ENCODE measurements at places on chromosomes 16 and 17.

GRCh38 chr17:73188011-73188410 is 4.8 kb upstream of the COG1 start:
- DNase-seq = no peak

GRCh38 chr16:1208239-1208830 is 16.7 kb downstream of the TPSG1 start:
- no peak for DNase-seq

GRCh38 chr17:16483021-16483645 is 8.9 kb downstream of the LRRC75A start:
- DNase-seq = no peak

- DNase-seq = no peak
Observed at GRCh38 chr16:78142788-78143187, 43.3 kb downstream of the WWOX start.

DNA sequence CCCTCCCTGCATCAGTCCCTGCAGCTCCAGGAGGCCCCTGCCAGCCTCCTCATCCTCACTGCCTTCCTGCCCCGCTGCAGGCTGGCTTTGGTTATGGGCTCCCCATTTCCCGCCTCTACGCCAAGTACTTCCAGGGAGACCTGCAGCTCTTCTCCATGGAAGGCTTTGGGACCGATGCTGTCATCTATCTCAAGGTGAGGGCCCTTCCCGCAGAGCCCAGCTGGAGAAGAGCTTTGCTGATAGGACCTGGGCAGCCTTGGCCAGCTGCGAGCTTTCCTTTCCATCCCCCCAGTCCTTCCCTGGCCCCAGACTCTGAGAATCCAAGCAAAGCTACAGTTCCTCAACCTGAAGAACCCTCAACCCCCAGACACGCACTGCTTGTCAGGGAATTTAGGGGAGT is 14.1 kb downstream of the PDK2 start:
- no peak for DNase-seq

- DNase-seq = no peak
Observed at GRCh38 chr16:81975637-81976036, 35.6 kb downstream of the SDR42E1 start.

- DNase-seq = no peak
Observed at GRCh38 chr17:8831234-8831849, 32.2 kb upstream of the MFSD6L start.

GRCh38 chr17:61487989-61488595 is 35.9 kb downstream of the TBX4 start:
- DNase-seq = no peak

GRCh38 chr17:33302394-33302793 is 9.3 kb upstream of the ASIC2 start:
- no peak for DNase-seq

DNA sequence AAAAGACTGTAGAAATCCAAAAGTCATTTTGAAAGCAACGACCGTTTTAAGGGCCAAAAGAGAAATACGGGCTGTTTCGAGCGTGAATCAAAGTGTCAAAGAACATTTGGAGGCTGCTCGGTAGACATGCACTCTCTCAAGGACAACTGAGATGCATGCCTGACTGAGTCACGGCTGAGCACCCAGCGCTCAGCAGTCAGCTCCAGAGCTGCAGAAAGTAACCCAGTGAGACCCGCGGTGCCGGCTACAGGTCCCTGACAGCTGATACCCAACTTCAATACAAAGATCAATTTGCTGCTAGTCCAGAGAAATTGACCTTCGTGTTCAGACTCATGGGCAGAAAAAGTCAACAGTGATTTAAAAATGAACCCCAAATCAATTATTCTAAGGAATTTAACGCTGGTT is 214.9 kb downstream of the STX8 start:
- no peak for DNase-seq
